IPS-NIHi11 (cell line): ENCODE measurements at places on chromosomes 4 and X.

- DNase-seq, result no peak
These were observed 105.6 kb downstream of the LNX1 start for GRCh38 chr4:53485658-53486040.

GRCh38 chr4:139401368-139401767 lies 52.6 kb upstream of the RAB33B start:
- DNase-seq, result no peak

GRCh38 chrX:118975831-118976598 lies 1.6 kb downstream of the LONRF3 start:
- peak; percentile 37 for DNase-seq

DNA sequence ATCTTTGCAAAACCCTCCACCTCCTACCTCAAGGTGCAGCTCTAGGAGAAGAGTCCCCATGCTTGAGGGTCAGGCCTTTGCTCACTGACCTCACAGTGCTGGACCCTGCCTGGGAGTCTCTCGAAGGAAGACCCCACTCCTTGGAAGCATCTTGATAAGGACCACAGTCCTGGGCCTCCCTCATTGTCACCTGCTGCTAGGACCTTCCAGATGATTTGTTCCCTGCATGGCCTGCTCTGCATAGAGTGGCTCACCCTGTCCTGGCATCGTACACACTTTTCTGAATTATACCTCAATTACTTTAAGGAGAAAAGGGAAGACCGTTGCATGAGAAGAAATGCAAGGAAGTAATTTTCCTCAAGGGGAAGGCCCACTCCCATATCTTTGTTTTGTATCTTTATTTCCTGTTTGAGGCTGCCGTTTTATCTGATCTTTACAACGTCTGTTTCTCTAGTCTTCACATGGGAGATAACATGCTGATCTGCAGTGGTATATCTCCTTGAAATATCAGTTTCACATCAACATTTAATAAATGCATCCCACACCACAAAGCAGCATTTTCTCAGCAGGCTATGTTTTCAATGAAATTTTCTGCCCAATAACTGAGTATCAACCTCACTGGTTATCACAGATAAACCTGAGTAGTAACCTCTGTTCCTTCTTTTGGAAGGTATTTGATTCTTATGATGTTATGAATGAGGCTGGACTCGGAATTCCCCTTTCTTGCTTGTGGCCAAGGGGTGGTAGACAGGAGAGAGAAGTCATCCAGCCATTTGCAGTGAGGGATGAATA lies 15.0 kb upstream of the AKAP17A start:
- no peak for DNase-seq

- DNase-seq, result no peak
These were observed 430.6 kb downstream of the BCOR start for GRCh38 chrX:39667191-39667590.

DNA sequence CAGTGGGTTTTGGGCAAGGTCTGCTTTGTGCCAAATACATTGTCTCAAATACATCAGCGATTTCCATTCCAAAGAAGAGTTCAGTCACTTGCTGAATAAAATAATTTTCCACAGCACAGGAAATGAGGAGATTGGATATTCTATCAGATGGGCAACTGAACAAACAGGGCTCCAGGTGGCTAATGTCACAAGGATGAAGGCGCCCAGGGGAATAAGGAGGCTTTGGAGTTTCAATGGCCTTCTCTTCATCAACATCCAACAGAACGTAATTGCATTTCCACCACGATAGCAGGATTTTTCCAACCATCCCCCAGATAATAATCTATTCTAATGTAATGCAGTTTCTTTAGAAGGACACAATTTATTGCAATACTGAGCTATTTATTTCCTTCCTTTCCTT lies 104.7 kb upstream of the KLHL13 start:
- DNase-seq, result no peak

GRCh38 chr4:121978172-121978516 lies 26.3 kb upstream of the TRPC3 start:
- no peak for DNase-seq

DNA sequence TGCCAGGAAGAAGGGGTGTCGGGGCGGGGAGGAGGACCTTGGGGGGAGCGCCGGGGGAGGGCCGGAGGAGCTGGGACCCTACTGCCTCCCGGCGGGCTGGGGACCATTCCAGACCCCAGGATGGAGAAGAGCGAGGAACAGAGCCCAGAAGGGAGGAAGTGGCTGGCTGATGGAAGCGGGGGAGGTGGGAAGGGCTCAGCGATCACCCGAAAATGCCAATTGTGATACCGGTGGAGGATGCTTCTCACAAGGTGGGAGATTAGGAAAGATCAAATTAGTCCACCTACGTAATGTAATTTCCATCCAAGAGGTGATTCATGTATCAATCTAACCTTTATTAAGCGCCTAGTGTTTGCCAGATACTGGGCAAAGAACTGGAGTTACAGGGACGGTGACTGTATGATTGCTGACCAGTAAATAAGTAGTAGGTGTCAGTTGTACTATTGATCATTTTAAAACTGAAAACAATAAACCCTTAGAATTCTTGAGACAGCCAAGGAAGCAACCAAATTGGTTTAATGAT lies 452 bp upstream of the RAI2 start:
- DNase-seq, result peak; percentile 29

DNA sequence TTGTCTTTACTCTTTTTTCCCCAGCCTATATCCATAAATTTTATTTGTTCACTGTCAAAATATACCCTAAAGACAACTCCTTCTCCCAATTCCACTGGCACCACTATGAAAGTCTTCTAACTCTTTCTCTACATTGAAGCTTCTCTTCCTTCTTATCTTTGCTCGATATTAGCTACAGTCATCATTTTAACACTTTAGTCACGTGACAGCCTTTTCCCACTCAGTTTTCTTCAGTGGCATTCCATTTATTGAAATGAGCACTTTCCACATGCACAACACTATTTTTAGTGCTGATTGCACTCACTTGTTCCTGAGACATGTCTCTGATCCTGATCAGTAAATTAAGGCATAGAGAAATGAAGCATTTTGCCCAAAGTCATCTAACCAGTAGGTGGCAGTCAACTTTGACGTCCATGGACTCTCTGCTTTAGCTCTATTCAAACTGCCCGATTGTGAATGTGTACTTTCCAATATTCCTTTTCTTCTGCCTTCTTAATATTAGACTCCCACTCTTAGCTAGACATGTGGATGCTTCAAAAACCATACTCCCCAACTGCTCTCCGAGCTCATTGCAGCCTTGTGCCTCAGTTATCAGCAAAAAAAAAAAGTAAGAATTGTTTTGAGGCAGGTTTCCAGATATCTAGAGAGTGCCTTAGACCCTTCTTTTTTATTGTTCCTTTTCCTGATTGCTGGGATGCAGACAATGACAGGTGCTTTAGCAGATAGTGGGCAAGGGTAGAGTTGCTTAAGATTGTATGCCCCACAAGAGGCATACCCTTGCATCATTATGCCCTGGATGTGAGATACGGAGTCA lies 394.4 kb upstream of the ADGRL3 start:
- peak; percentile 48 for DNase-seq

DNA sequence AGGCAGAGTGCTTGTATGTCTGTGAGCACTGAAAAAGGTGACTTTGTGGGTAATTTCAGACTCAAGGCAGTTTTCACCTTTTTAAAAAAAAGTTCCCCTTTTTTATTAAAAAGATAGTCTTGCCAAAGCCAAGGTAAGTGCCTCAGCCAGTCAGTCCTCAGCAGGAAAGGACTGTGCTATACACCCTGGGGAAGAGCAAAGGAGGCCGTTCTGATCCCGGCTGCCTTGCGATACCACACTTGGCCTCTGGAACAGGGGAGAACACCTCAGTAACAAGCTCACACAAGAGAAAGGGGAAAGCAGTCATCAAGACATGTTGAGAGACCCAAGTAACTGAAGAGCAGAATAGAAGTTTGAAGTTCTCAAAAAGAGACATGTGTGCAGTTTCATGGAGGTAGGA lies 541.7 kb downstream of the BCOR start:
- peak; percentile 22 for DNase-seq

GRCh38 chr4:124941267-124941666 lies 228.7 kb upstream of the ANKRD50 start:
- no peak for DNase-seq

DNA sequence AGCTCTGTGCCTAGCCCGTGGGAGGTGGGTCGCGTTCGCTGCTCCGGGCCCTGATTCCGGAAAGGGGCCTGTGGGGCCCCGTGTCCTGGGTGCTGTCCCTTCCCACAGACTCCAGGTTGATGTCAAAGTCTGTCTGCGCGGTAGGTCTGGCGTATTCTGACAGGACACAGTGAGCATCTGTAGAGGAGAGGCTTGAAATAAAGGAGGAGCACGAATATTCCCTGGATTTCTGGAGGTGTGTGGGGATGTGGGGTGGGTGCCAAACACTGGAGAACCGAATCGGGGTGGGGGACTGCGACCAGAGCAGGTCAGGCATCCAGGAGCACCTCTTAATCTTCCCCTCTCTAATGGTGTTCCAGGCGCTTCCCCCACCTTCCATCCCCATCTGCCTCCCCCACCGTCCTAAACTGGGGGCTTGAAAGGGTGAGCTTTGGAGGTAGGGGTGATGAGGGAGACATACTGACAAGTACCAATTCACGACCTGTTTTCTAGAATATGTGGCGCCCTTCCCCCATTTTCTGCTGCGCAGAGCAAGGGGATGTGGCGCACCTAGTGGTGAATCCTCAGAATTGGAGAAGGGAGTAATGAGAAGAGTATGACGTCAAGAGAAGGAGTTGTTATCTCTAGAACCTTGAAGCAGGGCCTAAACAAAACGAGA lies 877 bp downstream of the GPRASP1 start:
- DNase-seq, result peak; percentile 10

- DNase-seq, result no peak
These were observed 652.2 kb upstream of the DIPK2B start for GRCh38 chrX:45852884-45853283.

DNA sequence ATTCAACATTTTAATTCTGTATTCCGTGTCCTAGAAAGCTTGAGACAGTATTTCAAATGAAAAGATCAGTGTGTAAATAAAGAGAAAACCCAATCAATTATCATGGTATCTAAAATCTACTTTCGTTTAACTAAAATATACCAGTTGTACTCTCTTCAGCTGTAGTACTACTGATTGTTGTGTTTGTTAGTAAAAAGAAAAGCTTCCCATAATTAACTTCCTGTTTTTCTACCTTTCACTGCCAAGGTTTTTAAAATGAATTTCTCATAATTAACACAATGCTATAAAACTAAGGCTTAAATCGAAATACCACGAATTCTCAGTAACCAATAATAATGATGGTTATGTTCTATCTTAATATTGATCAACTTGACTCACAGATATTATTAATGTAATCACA lies 37.4 kb downstream of the PPP3CA start:
- DNase-seq, result no peak

GRCh38 chrX:53768451-53768850 lies 81.9 kb upstream of the HUWE1 start:
- DNase-seq, result no peak

GRCh38 chr4:141294306-141294705 lies 73.6 kb downstream of the ZNF330 start:
- no peak for DNase-seq

DNA sequence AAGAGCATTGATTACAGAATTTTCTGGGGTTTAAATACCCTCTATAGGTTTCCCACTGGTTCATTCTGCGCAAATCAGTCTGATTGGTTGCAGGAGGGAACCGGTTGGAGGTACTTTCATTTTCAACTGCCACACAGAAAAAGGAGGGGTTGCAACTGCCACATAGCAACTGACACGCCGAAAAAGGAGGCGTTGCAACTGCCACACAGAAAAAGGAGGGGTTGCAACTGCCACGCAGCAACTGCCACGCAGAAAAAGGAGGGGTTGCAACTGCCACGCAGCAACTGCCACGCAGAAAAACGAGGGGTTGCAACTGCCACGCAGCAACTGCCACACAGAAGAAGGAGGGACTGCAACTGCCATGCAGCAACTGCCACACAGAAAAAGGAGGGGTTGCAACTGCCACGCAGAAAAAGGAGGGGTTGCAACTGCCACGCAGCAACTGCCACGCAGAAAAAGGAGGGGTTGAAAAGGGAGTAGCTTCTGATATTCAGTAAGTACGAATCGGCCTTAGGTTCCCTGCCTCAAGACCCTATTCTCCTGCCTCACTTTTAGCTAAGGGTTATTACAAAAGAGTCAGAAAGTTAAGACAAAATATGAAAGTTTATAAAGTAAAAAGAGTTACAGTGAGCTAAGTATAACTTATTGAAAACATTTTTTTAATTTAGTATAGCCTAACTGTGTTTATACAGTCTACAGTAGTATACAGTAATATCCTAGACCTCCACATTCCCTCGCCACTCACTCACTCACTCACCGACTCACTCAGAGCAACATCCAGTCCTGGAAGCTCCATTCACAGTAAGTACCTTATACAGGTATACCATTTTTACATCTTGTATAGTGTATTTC lies 431.8 kb downstream of the KCTD8 start:
- no peak for DNase-seq

DNA sequence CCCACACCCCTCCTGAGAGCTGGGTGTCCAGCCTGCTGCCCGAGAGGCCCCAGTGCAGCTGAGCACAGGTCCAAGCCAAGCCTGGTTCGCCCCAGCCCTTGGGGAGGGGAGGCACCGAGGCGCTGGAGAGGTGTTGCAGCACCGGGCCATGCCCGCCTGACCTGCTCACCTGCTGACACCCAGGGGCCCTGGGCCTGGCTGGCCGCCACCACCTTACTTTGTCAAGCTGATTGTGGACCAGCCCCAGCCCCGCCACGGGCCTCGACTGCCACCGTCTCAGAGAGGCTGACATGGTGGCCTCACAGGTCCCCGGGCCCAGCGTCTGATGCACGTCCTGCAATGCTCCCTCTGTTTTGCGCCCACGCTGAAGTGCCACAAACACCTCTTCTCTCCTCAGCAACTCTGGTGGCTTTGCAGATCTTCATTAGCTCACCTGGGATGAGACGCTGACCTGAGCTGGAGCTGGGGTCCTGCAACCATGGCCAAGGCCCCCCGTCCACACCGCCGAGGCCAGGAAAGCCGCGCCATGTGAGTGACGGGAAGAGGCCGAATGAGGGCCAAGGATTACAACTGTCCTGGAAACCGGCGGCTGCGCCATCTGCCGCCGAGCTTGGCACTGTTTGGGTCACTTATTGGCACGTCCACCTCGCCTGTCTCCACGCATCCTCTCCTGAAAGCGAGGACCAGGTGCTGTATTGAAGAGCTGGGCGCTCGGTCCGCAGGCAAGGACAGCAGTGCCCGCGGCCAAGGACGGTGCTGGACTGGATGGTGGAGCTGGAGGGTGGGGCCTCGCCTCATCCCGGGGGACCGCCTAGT lies 7.6 kb downstream of the CPLX1 start:
- DNase-seq, result peak; percentile 5

GRCh38 chrX:3307881-3308280 lies 38.6 kb downstream of the MXRA5 start:
- no peak for DNase-seq

GRCh38 chr4:120830204-120830603 lies 92.3 kb downstream of the PRDM5 start:
- DNase-seq, result no peak

DNA sequence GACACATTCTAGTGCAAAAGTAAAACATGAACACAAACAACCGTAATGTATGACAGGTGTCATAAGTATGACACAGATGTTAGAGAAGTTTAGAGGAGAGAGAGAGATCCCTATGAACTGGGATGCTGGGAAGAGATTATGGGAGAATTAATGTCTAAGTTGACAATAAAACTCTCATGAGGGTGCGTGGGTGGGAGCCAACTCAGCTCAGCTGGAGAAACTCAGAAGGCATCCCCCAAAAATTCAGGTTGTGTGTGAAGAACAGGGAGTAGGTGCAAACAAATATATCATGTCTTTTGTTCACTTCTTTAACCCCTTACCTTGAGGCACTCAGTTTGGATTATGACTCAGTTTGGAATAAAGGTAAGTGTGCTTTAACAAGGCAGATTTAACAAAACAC lies 484.1 kb downstream of the INPP4B start:
- no peak for DNase-seq
